Breast epithelium (tissue), 4 donors: ENCODE measurements at places on chromosomes 12 and 14.

- no peak overlapping the region for H3K4me3 ChIP-seq
- H3K4me1 ChIP-seq: no peaks in the 10 kb centered on the region
- no peaks in the 10 kb centered on the region for H3K36me3 ChIP-seq
- H3K27me3 ChIP-seq: no peaks in the 10 kb centered on the region
- no peak for DNase-seq
Measured at GRCh38 chr12:3086729-3087323, 9.6 kb downstream of the TSPAN9 start.

- no peak overlapping the region for H3K27ac ChIP-seq
- peaks cover 8% of the 10 kb centered on the region for H3K36me3 ChIP-seq
- H3K4me1 ChIP-seq: no peaks in the 10 kb centered on the region
- no peaks in the 10 kb centered on the region for H3K27me3 ChIP-seq
- DNase-seq: no peak
Measured at GRCh38 chr14:57405562-57405961, 15.2 kb downstream of the NAA30 start.

GRCh38 chr12:42156232-42156631 lies 11.6 kb upstream of the GXYLT1 start:
- H3K4me1 ChIP-seq: no peaks in the 10 kb centered on the region
- H3K27ac ChIP-seq: no peak overlapping the region
- DNase-seq: no peak
- H3K4me3 ChIP-seq: no peak overlapping the region

DNA sequence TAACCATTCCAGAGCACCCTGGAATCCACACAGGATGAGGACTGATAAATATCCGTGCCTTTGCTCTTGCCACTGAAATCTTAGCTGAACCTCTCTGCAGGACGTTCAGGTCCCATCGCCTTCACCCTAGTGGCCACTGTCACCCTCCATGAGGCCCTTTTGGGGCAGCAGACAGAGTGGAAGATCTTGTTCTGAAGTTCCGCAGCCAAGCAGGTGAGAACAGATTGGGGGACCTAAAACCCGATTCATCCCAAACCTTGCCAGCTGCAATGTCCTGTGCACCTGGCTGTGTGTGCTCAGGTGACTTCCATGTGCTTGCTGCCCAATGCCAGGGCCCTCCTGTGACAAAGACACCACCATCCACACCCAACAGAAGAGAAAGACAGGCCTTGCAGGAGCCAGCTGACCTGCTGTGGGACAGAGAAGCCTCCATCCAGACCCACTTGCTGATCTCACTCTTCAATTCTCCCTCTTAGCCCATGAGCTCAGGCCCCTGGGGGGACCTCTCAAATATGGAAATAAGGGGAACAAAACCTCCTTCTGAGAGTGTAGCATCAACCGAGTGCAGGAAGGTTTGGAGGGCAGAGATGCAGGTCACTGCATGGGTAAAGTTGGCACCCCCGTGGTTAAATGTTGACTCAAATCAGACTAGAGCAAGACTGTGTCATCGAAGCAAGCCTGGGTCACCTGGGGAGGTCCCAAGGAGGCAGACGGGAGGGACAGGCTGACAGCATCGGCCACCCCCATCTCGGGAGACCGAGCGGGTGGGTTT lies 308.7 kb upstream of the DIO3 start:
- no peaks in the 10 kb centered on the region for H3K4me1 ChIP-seq
- no peak overlapping the region for H3K27ac ChIP-seq
- H3K36me3 ChIP-seq: no peaks in the 10 kb centered on the region
- H3K4me3 ChIP-seq: no peak overlapping the region
- peaks cover 20% of the 10 kb centered on the region for H3K27me3 ChIP-seq
- no peak for DNase-seq

GRCh38 chr12:120814903-120815429 lies 89.2 kb downstream of the SPPL3 start:
- peaks cover 4% of the 10 kb centered on the region for H3K4me1 ChIP-seq
- H3K4me3 ChIP-seq: no peak overlapping the region
- H3K27me3 ChIP-seq: no peaks in the 10 kb centered on the region
- no peak for DNase-seq
